Stimulated activated CD4-positive, alpha-beta T cell treated with anti-CD3 and anti-CD28 coated beads, Interleukin-1b, Interleukin-23, amount 100 ng/mL, for 48 hours (primary cell): ENCODE measurements at places on chromosomes 12 and 14.

- DNase-seq, result no peak
Observed at GRCh38 chr14:23530375-23531055, 21.1 kb downstream of the ZFHX2 start.

DNA sequence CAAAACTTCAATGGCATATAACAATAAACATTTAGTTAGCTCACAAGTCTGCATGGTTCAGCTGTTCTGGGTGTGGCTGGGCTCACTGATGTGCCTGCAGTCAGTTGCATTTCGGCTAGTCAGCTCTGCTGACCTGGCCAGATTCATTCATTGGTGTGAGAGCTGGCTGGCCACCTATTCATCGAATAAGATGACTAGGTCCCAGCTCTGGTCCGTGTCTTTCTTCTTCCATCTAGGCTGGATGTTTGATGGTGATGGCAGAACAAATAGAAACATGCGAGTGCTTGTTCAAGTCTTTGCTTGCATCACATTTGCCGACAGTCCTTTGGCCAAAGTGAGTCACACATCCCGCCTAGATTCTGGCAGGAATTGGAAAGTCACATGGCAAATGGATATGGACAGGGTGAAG is 203.3 kb upstream of the CRY1 start:
- no peak for DNase-seq

- DNase-seq, result no peak
Observed at GRCh38 chr12:42609605-42610004, 20.1 kb upstream of the PRICKLE1 start.

- DNase-seq, result no peak
Observed at GRCh38 chr12:27425306-27425705, 21.2 kb upstream of the SMCO2 start.

DNA sequence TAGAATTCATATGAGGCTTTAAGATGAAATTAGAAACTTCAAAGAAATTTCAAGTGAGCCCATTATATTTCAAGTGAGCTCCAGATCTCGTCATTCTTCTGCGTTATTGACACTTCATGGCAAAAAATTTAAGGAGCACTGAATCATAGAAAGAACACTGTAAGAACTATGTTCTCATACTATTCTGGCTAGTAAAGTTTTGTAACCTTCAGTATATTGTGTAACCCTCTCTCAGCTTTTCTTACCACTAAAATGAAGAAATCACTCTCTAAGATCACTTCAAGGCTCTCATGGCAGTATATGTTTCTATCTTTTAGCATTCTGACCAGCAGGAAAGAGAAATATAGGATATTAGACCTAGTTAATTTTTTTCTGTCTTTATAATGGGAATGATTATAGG is 6.3 kb downstream of the GPHN start:
- DNase-seq, result no peak

DNA sequence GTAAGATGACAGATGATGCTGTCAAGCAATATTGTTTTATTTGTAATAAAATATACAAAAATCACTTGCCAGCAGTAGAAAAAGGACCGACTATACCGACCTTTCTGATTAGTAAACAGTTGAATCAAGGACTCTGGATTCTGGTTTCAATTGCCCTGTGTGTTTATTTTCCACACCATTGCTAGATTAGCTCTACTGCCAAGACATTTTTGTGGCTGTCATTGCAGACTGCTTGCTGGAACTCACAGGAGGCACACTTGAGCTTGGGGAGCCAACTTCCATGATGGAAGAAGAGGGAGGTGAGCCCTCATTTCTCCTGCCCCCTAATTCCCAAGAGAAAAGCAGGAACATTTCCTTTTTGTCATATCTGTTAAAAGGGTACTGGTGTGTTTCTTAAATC is 51.3 kb downstream of the MAPKAPK5 start:
- no peak for DNase-seq

GRCh38 chr14:91899213-91899612 is 31.9 kb upstream of the TC2N start:
- no peak for DNase-seq

DNA sequence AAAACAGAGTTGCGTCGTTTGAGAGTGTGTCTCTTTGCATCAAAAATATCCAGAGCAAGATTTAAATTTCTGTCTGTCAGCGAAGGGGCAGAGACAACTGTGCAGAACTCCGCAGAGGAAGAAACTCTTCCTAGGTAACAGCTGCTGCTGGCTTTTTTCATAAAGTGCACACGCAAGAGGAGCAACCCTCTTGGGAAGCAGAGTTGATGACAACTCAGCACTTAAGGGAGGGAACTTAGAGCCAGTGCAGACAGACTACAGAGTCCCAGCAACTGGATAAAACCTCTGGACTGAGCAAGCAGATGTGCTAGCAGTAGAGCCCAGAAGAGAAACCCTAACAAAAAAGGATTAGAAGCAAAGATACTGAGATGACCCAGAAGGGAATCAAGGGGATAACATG is 337.1 kb downstream of the PCNX1 start:
- DNase-seq, result no peak
